ENCODE measurements at places on chromosomes 2 and 18.

DNA sequence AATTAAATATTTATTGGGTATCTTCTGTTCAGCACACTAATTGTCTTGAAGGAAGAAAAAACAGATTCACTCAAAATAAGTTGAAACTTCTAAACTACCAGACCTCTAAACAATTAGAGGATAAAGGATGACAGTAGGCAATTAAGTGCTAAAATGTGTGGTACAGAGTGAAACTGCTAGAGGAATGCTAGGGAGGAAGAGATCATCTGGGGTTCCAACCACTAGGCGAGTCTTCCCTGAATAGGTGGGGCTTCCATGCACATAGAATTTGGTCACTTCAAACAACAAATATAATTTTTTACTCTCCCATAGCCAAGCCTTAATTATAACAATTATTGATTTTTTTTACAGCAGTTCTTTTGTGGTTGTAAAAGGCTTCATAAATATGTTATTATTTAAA lies 559.0 kb upstream of the ZEB2 start:
- DNase-seq = no peak

- no peak for DNase-seq
These were observed 86.0 kb downstream of the PTRHD1 start for GRCh38 chr2:24707143-24707542.

DNA sequence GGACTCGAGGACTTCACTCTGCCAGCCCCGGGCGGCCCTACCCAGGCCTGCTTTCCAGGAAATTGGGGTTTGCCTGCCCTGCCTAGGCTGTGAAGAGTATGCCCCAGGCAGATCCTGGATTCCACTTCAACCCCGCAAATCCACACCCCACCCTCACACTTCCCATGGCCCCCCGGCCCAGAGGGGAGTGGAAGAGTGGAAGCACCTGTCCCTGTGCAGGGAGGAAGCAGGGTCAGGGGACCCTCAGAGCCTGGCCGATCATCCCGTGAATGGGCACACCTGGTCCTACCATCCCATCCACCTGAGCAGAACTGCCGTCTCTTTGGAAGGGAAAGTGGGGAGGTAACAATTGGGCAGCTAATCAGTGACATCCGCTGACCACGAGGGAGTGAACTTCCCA lies 245.2 kb downstream of the EIPR1 start:
- DNase-seq = no peak

DNA sequence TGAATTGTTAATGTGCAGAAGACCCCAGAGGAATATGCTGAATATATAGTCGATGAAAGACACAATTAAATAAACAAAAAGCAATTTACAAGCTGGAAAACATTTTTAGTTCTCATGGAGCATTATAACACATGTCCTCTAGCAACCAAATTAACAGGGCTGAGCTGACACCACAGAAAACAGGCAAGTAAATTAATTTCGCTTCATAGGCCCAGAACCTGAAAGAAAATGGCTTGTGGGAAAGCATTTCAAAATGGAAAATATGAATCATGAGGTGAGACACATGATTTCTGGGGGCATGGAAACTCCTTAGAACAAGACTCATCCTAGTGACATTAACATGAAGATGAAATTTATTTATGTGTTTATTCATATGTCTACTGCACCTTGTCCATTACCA lies 25.0 kb upstream of the RNF152 start:
- no peak for DNase-seq

- DNase-seq = no peak
These were observed 175.8 kb upstream of the PIEZO2 start for GRCh38 chr18:11324956-11325882.

DNA sequence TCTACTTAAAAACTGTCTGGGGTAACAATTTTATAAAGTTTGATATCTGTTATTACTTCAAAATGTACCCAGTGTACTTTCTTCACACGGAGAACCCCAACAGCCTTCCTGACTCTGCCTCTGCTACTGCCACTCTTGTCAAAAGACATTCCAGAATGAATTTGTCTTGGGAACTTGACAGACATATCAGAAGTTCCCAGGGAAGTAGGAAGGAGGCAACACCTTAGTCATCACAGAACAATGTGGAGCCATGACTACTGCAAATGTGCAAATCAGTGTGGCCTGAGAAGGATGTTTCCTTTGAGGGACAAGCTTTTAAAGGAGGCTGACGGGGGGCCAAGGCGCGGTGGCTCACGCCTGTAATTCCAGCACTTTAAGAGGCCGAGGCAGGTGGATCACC lies 133.8 kb upstream of the RNF152 start:
- no peak for DNase-seq

DNA sequence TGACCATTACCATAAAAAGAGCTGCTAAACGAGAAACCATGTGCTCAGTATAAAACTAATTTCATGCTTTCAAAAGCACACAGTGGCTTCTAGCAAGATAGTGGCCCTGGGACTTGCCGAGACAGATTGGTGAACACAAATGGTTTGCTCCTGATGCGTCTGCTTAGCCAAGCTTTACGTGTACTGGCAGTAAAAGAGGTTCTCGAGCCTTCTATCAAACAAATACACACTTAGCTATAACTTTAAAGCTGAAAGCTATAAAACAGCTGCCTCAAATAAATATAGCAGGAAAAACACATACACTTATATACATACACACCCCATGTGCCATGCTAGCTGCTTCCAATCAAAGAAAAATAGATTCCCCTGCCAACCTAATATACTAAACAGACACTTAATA lies 117.0 kb downstream of the ZNF385B start:
- DNase-seq = no peak

- DNase-seq = no peak
These were observed 18.4 kb downstream of the VPS54 start for GRCh38 chr2:64000630-64001381.

GRCh38 chr2:48749291-48750127 lies 6.0 kb downstream of the LHCGR start:
- no peak for DNase-seq

- no peak for DNase-seq
These were observed 465.0 kb downstream of the ZEB2 start for GRCh38 chr2:144054911-144055310.

DNA sequence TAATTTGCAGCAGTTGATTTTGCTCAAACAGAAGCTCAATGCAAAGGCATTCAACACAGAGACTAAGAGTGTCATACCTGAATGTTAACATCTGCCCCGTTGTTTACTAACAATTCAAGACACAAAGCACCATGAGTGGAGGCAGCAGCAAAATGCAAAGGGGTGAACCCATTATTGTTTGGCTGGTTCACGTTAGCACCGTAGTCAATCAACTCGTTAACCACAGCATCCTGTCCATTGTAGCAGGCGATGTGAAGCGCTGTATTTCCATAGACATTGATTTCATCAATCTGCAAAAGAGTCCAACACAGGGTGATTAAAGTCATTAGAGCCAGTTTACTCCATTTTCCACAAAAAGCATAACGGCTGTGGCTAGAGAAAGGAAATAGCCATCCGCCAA lies 189.3 kb downstream of the ANKRD44 start:
- DNase-seq = no peak

GRCh38 chr2:148756292-148756975 lies 111.9 kb downstream of the EPC2 start:
- no peak for DNase-seq

DNA sequence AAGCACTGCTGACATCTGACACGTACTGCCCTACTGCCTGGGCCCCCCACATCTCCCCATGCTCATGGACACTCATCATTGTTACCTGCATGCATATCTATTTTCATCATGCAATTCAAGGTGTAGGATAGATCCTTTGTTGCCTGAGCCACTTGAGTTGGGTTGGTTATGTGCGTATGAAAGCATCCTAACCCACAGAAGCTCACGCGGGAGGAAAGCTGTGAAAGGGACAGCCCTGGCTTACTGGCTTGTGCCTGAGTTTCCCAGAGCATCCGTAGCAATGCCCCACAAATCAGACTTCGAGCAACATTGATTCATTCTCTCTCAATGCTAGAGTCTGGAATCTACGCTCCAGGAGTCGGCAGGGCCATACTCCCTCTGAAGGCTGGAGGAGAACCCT lies 285.5 kb downstream of the PHLPP1 start:
- no peak for DNase-seq

Measured in CD4-positive, alpha-beta T cell treated with Interleukin-15 for 1 hour (primary cell).